Right ventricle myocardium inferior (tissue), 1 donor: ENCODE measurements at places on chromosomes 2 and 18. TPM values are rescaled to one million over a fixed set of nuclear protein-coding genes. Genes with fewer than 3 reads are reported as not detected.

The IL1R1 gene
- 26.6 TPM for total RNA-seq

The ADGRF3 gene
- 0.16 TPM for total RNA-seq

The TANC1 gene
- total RNA-seq = 62.4 TPM

The LTBP1 gene
- 90.4 TPM for total RNA-seq

The TTN gene
- total RNA-seq = 3,032 TPM

The RMND5A gene
- 91.6 TPM for total RNA-seq

The TNFAIP6 gene
- 2.9 TPM for total RNA-seq

The CFAP221 gene
- 0.51 TPM for total RNA-seq

The UCN gene
- total RNA-seq = 0.84 TPM

The MFSD2B gene
- not detected for total RNA-seq

The TBR1 gene
- not detected for total RNA-seq
